Posterior vena cava (tissue), 2 donors: ENCODE measurements at places on chromosomes 3 and 15.
A peak's percentile ranks its signal among the peaks of the same experiment; 100 is the strongest.

- no peak for DNase-seq
Measured at GRCh38 chr15:51718219-51718618, 19.2 kb downstream of the LYSMD2 start.

GRCh38 chr3:126053949-126054569, 29.9 kb downstream of the SLC41A3 start:
- no peak for DNase-seq

- peak; percentile 73 for DNase-seq
Measured at GRCh38 chr3:42666577-42666998, 13.1 kb downstream of the ZBTB47 start.

- no peak for DNase-seq
Measured at GRCh38 chr15:31801152-31801551, 229.2 kb upstream of the CHRNA7 start.

DNA sequence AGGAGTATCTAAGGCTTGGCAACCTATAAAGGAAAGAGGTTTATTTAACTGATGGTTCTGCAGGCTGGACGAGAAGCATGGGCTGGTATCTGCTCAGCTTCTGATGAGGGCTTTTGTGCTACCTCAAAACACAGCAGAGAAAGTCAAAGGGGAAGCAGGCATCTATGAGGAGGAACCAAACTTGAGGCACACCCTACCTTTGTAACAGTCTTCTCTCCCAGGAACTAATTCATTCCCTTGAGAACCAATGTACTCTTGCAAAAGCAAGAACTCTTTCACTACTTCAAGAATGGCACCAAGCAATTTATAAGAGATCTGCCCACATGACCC, 109.0 kb downstream of the CGGBP1 start:
- no peak for DNase-seq

DNA sequence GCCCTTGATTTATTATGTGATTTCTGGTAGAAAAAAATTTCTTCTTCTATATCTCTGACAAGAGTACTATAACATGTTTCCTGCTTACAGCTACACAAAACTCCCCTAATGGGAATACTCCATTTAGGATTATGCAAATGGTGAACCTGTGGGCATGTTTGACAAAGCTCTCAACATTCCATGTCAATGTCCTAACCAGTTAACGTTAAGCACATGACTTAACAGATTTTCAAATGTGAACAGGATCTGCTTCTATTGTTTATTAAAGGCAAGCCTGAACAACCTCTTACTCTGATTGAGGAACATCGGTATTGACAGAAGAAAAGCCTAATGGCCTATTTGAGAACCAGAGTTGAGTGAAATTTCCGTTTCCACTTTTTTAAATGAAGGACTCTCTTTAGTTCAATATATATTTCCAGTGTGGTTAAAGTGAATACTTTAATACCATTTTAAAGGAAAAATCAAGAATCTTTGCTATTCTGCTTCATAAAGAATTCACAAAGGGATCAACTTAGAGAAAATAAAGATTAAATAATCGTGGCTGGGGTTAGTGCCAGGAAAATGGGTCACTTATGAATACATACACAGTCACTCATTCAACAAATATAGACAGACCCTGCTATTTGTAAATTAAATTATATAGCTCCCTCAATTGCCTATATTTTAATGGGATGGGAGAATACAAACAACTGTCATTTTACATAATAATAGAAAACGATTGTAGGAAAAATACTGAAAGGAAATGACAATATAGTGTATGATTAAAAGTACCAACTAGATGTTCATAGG, 300.3 kb upstream of the CBLB start:
- DNase-seq = no peak

DNA sequence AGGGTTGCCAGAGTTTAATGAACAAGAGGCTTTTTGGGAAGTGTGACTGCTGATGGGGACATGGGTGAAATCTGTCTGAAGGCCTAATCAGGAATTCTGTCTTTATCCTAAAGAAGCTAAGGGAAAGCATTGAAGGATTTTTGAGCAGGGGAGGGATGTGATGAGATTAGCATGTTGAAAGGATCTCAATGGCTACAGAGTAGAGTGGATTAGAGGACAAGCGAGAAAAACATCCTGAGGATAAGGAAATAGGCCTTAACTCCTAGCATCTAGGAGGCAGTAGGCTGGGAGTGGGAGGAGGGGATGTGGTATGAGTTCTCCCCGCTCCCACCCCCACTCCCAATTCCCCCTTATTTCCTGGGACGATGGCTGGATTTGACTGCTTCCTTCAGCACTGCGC, 35.1 kb upstream of the SNTN start:
- DNase-seq = no peak

DNA sequence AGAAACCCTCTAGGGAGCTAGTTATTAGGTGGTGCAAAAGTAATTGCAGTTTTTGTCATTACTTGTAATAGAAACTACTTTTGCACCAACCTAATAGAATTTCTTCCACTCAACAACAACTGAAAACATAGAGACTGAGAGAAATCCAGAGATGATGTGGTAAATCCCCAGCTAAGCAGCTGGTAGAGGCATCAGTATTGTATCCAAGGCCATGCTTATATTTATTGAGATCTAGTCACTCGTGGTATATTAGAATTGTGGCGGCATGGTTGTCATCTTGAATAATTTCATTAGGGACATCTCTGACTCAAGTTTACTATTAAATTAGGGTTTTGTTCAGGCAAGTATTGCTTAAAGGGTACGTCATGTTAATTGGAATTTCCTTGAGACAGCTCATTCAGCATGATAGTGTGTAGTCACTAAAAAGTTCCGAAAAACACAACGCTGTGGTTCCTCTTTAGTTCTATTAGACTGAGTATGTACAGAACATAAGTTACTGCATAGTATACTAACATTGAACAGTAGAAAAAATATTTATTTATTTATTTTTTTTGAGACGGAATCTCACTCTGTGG, 35.3 kb downstream of the PAK2 start:
- DNase-seq = no peak

DNA sequence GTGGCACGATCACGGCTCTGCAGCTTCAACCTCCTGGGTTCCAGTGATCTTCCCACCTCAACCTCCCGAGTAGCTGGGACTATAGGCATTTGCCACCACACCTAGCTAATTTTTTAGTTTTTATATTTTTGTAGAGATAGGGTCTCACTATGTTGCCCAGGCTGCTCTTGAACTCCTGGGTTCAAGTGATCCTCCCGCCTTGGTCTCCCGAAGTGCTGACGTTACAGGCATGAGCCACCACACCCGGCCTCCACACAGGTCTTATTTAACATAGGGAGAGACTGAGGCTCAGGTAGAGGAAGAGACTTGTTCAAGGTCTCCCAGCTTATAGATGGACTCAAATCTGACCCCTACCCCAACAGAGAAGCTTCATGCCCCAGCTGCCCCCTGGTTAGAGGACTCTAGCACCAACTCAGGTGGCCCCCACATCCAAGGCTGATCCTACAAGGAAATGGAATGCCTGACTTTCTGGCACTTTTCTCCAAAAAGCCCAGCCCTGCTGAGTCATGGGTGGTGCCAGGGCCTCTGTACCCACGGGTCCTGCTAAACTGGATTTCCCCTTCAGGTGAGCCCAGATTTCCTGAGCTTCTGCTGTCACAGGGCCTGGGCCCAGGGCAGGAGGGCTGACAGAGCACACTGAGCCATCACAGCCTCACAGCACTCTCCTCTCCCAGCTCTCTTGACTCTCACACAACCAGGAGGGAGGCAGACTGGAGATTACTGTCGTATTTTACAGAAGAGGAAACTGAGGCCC, 5.6 kb downstream of the TMEM40 start:
- no peak for DNase-seq

DNA sequence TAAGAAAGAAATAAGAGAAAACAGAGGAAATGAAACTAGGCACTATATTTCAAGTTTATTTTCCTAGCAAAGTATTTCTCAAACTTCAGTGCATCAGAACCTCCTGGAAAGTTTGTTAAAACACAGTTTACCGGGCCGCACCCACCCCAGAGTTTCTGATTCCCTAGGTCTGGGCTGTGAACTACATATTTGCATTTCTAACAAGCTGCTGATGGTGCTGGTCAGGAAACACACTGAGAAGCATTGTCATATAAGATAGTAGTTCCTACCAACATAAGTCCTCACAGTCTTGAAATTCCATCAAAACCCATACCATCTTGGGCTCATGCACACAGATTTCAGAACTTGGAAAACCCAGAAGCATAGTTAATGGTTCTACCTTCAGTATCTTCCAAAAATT, 8.3 kb downstream of the SLC9A9 start:
- no peak for DNase-seq

DNA sequence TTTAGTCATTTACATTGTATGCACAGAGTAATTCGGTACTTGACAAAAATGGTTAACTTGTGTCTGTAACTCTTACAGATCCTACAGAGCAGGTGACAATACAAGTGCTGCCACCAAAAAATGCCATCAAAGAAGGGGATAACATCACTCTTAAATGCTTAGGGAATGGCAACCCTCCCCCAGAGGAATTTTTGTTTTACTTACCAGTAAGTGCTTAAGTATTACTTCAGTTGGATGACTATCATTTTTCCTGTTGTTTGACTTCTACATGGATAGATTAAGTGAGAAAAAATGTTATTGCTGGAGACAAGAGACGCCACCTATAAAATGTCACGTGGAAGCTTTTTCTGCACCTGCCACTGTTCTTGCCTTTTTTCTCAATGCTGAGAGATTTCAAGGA, 173.2 kb downstream of the ALCAM start:
- no peak for DNase-seq

DNA sequence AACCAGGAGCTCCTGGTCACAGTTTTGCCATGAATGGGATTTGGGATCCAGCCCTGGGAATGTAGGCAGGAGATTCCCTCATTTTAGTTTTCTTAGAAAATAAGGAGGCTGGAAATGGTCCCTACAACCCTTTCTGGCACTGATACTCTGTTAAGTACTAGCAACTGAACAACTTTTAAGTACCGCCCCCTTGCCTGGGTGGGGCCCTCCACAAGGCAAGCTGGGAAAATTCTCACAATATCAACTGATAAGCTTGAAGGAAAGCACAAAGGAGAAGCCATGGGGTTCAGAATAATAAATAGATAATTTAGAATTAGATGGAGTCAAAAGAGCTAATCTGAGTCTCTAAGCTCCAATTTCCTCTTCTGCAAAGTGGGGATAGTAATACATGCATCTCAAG, 4.2 kb upstream of the DGKG start:
- DNase-seq = no peak

- DNase-seq = peak; percentile 98
Measured at GRCh38 chr15:39472621-39473297, 108.1 kb upstream of the THBS1 start.

DNA sequence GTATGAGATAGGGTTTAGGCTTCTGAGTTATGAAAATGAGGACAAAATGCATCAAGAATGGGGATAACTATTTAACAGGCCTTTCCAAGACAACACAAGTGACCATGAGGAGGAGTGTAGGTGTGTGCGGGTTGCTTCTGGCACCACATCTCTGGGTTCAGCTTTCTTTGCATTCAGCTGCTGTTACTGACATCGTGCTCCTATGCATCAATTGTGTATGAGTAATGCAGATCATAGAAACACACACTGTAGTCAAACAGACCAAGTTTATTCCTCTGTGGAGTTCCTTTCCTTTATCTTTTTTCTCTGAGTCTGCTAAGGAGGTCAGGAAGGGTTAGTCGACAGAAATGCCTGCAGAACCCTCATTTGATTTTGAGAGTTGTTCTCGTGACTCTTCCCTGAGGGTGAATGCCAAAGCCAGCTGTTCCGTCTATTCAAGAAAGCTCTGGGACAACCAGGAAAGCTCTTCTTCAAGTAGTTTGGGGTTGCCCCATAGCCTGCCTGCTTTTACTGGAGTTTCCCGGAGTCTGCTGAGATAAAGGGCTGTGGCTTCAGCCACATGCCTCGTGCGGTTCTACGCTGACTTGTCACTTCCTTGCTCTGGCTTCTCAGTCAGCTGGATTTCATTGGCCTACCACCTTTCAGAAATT, 136.7 kb upstream of the TLE3 start:
- DNase-seq = no peak

DNA sequence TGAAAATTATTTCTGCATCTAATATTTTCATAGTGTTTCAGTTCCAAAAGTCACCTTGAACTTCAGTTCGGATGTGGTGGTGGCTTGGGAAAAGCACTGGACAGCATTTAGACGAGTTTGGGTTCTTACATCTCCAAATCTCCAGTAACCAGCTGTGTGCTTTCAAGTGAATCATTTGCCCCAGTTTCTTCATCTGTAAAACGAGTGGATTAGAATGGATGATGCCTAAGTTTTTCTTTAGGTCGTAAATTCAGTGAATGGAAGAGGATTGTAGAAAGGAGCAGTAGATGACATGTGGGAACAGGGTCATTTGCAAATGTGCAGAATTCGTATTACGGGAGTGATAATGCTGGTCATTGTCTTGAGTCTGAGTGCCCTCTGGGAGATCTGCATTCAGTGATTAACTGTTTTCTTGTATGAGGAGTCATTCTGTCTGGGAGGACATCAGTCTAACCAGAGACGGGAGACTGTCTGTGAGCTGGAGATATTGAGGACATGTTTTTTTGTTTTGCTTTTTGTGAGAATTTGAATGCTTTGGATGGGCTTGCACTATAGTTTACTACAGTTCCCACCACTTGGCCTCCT, 641.6 kb upstream of the TBL1XR1 start:
- DNase-seq = no peak

DNA sequence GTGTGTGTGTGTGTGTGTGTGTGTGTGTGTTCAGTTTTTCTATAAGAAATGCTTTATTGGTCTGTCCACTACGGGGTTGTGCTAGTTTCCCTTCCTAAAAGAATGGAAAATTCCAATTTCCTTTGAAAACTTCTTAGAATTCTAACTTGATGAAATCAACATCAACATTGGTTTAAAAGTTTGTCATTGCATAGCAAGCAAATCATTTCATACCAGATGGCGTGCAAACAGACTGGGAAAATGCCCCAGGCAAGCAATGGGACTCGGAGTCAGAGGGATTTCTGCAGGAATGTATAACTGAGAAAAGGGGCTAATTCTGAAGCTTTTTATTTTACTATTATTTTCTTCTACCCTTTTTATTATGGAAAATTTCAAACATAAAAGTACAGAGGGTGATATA, 13.1 kb upstream of the DYNC1LI1 start:
- DNase-seq = no peak

GRCh38 chr3:52432225-52432624, 12.7 kb downstream of the SEMA3G start:
- DNase-seq = peak; percentile 52

DNA sequence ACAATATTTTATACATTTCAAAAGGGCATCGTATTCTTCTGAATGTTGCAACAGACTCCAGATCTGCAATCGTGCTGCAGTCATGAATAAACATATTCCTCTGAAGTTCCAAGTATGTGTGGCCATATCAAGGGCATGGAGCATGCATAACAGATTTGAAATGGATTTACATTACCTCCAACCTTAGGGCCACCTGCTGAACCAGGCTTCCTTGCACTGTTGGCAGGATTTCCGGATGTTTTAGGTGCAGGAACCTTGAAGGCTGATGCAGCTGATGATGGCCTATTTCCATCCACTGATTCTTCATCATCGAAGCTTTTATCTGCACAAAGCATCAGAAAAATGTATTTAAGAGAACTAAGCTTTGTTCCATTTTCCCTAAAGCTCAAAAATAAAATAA, 73.5 kb downstream of the CLASP2 start:
- no peak for DNase-seq

GRCh38 chr3:61535826-61536225, 25.5 kb upstream of the PTPRG start:
- DNase-seq = no peak

GRCh38 chr3:129046732-129047552, 13.6 kb upstream of the GP9 start:
- peak; percentile 74 for DNase-seq
